CD8-positive, alpha-beta T cell (primary cell): ENCODE measurements at places on chromosomes 3 and 15.
A peak's percentile ranks its signal among the peaks of the same experiment; 100 is the strongest.

GRCh38 chr3:125611908-125612307 is 16.6 kb upstream of the OSBPL11 start:
- DNase-seq = no peak

DNA sequence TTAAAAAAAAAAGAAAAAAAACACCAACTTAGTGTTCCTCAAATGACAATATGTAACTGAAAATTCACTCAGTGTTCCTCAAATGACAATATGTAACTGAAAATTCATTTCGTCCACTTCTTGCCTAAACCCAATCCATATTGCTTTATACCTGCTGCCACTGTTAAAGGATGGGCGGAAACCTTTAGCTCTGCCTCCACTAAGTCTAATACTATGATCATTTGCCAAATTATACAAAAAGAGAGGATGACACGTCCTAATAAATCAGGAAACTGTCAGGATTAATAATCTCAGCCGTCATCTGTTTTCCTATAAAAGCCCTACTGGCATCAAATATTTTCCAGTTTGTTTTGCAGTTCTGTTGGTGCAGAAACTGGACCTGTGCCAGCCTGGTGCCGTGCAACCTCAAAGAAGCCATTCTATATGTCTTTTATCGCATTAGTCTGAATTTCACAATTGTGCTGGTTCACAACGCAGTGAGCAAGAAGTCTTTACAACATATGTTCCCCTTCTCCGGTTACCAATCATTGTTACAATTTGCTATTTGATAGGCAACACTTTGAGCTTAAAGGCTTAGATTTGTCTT is 160.4 kb upstream of the KCNH8 start:
- DNase-seq = peak; percentile 9

DNA sequence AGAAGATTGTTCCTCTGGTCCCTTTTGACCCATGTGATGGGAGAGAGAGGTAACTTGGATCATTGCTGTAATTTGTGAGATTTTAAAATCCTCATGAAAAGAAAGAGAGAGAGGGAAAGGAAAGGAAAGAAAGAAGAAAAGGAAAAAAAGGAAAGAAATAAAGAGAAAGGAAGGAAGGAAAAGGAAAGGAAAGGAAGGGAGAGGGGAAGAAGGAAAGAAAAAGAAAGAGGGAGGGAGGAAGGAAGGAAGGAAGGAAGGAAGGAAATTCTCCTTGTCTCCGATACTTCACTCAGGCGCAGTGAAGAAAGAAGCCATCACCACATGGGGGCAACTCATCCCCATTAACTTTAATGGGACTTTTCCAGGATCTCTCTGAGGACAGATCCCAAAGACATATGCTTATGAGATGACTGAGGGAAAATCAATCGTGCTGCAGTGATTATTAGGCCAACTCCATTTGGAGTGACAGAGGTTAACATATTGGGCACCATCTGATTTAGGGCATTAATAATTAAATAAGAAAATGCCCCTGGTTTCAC is 123.0 kb downstream of the MEGF11 start:
- no peak for DNase-seq

GRCh38 chr3:150599611-150600297 is 3.4 kb upstream of the SELENOT start:
- no peak for DNase-seq

DNA sequence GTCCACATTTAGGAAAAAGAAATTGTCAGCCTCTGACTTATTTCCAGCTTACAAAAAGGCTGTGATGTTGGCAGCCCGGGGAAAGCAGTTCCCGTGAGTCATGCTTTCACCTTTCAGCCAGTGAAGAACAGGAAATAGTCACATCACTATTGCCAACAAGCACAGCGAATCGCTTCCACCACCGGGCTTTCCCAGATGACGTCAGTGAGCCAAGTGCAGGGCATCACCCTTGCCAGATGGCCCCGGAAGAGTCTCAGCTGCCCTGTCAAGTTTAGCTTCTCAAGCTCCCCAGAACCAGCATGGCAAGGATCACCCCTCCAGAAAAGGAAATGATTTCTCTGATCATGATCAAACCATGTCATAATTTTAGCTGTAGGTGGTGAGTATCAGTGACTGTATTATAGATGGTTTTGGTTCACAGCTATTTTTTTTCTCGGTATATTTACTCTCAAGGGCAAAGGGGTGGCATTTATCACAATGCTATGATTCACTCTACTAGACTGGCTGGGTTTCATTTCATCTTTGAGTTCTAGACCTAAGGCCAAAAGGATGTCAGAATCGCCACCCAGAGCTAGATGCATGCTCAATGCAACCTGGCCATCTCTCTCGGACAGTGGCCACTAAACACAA is 32.9 kb downstream of the B3GNT5 start:
- DNase-seq = peak; percentile 88

DNA sequence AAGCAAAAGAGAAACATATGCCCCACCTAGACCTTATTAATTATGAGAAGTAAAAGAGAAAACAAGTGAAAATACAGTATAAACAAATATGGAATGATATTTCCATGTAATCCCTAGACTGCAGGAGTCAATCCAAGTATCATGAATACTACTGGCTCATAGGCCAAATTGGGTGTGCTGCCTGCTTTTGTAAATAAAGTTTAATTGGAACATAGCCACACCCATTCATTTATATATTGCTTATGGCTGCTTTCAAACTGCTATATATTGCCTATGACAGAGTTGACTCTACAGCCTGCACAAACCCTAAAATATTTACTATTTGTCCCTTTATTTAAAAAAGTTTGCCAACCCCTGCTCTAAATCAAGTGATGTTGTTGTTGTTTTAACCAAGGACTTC is 5.3 kb downstream of the ULK4 start:
- DNase-seq = no peak
